Urinary bladder (tissue), 4 donors: ENCODE measurements at places on chromosomes 13 and 19. TPM values are rescaled to one million over a fixed set of nuclear protein-coding genes. Genes with fewer than 3 reads are reported as not detected.

Gene ATP1A3
- 0.77 TPM for polyA plus RNA-seq

Gene ZNF208
- 1.0 TPM for polyA plus RNA-seq

DNA sequence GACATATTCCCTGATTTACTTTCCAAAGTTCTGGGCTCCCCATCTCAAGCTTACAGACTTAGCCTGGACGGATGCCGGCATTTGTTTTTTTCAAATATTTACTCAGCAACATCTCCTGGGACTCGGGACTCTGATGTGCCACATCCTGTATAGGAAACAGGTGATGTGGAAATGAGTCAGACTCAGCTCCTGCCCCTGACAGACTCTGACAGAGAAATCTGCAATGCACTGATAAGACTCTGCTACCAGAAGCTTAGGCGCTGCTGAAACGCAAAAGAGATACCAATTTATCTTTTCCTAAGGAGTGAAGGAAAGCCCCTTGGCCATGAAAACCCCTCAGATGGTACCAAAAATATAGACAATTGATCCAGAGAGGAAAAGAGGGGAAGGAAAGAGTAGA lies 16.2 kb downstream of the LAIR2 start:
- DNase-seq, result no peak

Gene ZNF699
- polyA plus RNA-seq, result 5.3 TPM

GRCh38 chr13:113220877-113221276 lies 11.5 kb downstream of the CUL4A start:
- DNase-seq, result no peak

DNA sequence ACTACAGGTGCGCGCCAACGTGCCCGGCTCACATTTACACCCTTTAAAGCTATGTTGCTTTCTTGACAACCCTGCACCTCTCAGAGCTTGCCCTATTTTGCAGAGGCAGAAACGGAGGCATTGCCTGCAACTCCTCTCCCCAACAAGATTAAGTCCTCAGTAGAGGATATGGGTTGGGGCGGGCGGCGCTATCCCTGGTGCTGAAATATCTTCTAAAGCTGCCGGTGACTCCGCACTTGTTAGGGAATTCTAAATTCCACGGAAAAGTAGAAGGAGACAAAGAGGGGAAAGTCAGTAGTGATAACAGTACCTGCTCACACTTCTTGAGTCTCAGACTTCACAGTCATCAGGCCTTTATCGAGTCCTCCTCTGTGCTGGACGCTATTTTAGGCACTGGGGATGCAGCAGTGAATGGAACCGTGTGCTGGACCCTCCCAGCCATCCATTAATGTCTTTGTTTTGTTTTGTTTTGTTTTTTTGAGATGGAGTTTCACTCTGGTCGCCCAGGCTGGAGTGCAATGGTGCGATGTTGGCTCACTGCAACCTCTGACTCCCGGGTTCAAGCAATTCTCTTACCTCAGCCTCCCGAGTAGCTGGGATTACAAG lies 18.0 kb downstream of the SLC5A5 start:
- DNase-seq, result no peak

Gene KLK12
- polyA plus RNA-seq, result not detected

DNA sequence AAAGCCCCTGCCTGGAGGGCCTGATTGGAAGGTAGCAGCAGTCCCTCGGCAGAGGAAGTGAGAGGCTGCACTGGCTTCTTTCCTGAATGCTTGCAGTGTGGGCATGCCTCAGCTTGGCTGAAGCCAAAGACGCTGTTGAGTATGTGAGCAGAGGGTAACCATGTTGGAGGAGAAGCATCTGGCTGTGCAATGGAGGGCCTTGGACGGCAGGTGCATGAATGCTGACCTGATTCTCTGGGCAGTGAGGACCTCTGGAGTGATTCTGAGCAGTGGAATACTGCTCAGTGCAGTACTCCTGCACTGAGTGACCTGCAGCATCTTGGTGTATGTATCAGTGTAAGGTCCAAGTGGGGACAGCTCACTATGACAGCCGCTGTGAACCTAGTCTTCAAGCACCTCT lies 46.9 kb downstream of the SOX1 start:
- DNase-seq, result no peak

GRCh38 chr13:37026771-37027170 lies 26.2 kb downstream of the EXOSC8 start:
- DNase-seq, result no peak

GRCh38 chr19:38201731-38202130 lies 22.3 kb downstream of the DPF1 start:
- no peak for DNase-seq

GRCh38 chr13:101512650-101513049 lies 60.2 kb downstream of the ITGBL1 start:
- DNase-seq, result no peak

GRCh38 chr13:104045907-104046306 lies 979.7 kb upstream of the SLC10A2 start:
- no peak for DNase-seq

GRCh38 chr13:110562696-110563462 lies 1.4 kb upstream of the RAB20 start:
- no peak for DNase-seq

GRCh38 chr13:57286511-57287098 lies 119.6 kb downstream of the PRR20E start:
- DNase-seq, result no peak

DNA sequence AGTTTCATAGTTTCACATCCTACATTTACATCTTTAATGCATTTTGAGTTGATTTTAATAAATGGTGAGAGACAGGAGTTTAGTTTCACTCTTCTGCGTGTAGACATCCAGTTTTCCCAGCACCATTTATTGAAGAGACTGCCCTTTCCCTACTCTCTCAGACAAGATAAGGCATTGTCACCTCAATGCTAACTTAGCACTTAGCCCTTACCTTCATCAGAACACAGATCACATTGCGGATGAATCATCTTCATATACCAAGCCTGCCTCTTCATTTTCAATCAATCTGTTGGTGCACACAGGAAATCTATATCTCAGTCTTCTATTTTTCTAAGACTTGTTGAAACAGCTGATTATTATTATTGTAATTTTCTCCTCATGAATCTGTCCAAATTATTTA lies 396.6 kb upstream of the NBEA start:
- no peak for DNase-seq

- no peak for DNase-seq
Measured at GRCh38 chr13:114258589-114258988, 22.8 kb upstream of the UPF3A start.

Gene SERPINE3
- polyA plus RNA-seq, result not detected

- DNase-seq, result no peak
Measured at GRCh38 chr13:51286135-51287002, 53.1 kb upstream of the SERPINE3 start.

DNA sequence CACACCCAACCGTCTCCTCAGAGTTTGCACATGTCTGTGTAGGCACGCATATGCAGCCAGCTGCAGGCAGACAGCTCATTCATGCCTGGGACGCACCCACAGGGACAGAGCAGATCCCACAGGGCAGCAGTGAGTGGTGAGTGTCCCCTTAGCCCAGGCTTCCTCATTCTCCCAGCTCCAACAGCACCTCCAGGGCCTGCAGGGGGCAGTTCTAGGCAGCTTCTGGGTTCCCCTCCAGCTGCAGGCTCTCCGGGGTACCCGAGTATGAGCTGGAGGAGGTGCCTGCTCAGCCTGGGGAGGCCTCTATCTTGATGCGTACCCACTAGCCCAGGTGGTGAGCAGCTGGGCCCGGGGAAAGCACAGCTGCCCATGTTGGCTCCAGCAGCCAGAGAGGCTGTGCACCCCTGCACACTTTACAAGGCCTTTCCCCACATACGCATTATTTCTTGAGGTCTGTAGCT lies 1.3 kb upstream of the SHANK1 start:
- no peak for DNase-seq

Gene PARP4
- 24.9 TPM for polyA plus RNA-seq

GRCh38 chr13:43110036-43110435 lies 86.7 kb downstream of the DNAJC15 start:
- no peak for DNase-seq

- peak; percentile 60 for DNase-seq
Measured at GRCh38 chr19:33047422-33047821, 17.3 kb downstream of the RHPN2 start.

DNA sequence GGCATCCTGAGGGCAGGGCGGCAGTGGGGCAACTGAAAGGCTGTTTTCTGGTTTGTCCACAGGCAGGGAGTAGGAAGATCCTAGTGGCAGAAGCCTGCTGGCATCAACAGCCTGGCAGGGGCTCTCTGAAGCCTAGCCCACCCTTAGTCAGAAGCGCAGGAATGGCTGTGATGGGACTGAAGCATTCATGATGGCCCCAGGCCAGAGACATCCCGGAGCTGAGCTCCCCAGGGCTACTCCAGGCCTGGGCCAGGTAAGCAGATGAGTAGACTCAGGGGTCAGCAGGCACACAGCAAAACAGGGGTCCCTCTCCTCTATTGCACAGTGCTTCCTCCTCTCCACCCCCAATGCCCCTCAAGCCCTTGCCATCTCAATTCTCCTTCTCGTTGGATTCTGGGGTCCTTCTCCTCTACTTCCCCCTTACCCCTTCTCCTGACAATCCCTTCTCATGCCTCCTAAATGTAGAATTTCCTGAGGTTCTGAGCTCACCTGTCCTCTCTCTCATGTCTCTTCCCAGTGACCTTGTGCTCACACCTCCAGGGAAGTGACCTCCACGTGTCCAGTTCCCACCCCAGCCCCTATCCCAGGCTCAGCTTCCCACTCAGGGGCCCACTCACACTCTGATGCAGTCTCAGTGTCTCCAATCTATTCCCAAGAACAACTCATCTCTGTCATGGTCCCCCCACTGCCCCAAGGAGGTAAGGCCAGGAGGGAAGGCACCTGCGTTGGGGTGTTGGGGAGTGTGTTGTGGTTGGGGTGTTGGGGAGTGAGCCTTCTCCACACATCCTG lies 158.7 kb upstream of the ZNF507 start:
- DNase-seq, result no peak
